HuH-7.5 (cell line): ENCODE measurements at places on chromosomes 12 and 14.

DNA sequence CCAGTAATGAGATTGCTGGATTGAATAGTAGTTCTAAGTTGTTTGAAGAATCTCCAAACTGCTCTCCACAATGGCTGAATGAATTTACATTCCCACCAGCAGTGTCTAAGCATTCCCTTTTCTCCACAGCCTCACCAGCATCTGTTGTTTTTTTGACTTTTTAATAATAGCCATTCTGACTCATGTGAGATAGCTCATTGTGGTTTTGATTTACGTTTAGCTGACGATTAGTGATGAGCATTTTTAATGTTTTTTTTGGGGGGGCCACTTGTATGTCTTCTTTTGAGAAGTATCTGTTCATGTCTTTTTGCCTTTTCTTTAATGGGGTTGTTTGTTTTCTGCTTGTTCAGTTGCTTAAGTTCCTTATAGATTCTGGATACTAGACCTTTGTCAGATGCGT is 8.1 kb upstream of the SLC15A5 start:
- DNase-seq: no peak

DNA sequence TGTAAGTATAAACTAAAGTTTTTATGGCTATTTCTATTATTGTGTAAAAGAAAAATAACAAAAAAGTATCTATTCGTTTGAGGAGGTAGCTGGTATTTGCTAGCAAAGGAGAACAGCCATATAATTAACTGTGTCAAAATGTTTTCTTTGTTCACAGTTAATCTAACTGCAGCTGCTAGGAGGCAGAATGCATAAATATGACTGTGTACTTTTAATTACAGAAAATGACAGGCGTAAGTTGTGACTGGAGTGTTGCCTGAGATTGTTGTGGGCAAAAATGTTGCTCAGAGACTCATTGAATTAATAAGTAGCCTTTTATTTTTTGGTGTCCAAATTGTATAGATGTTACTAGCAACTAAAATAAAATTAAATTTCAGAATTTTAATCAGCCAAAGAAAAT is 33.5 kb downstream of the PTPRO start:
- DNase-seq: no peak

DNA sequence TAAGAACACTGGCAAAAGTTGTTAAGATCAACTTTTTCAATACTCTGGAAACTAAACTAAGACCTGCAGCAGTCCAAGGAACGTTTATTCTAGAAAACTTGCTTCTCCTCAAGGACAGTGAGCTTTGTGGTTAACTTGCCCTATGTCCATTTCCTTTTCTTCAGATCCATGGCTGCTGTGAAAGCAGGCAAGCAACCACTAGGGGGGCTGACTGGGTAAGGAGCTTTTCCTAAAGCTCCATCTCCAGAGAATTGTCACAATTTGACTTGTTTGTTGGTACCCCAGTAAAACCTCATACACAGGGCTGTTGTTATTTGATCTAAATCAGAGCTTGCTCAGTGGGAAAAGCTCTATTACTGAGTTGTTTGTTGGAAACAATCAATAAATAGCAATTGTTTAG is 10.1 kb upstream of the RPL10L start:
- DNase-seq: no peak

- no peak for DNase-seq
These were observed 64.9 kb downstream of the LLPH start for GRCh38 chr12:66065641-66066136.

DNA sequence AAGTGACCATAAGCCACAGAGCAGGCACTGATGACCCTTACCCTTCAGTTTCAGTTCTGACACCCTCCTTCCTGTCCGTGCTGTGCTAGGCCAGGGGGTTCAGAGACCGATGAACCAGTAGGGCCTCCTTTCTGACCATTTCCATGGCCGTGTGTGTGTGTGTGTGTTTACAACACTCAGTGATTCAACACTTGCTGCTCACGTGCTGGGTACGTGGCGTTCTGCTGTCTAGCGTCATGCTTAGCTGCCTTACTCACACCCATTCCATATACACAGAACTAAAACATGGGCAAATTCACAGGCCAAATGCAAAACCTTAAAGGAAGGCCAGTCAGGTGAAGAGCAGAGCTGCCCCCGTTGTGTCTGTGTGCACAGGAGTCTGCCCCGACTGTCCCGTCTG is 67.5 kb downstream of the DNAH10 start:
- DNase-seq: no peak

DNA sequence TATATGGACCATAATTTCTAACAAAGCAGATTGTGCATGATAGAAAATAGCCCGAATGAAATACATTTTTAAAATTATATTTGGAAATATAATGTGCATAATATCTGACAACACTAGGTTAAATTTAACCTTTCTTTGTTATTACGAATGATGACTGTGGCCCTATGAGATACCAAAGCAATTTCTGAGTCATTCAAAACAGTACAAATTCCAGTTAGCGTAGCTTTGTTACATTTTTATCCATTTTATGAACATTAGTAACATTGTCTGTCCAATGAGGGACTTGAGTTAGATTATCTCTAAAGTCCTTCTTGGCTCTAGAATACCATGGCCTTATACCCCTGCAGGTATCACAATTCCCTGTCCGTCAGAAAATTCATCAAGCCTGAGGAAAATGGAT is 39.0 kb upstream of the REP15 start:
- DNase-seq: no peak

- no peak for DNase-seq
These were observed 16.7 kb upstream of the ZFP36L1 start for GRCh38 chr14:68809524-68809923.

- peak; percentile 29 for DNase-seq
These were observed 14.2 kb downstream of the BLTP3B start for GRCh38 chr12:100128512-100128908.

- DNase-seq: no peak
These were observed 4.3 kb downstream of the STRAP start for GRCh38 chr12:15886372-15887042.

GRCh38 chr12:99746538-99746937 is 99.0 kb downstream of the GARIN6 start:
- peak; percentile 6 for DNase-seq

GRCh38 chr14:60430276-60430675 is 55.6 kb downstream of the C14orf39 start:
- no peak for DNase-seq

GRCh38 chr12:108180255-108181094 is 51.4 kb downstream of the WSCD2 start:
- DNase-seq: no peak

DNA sequence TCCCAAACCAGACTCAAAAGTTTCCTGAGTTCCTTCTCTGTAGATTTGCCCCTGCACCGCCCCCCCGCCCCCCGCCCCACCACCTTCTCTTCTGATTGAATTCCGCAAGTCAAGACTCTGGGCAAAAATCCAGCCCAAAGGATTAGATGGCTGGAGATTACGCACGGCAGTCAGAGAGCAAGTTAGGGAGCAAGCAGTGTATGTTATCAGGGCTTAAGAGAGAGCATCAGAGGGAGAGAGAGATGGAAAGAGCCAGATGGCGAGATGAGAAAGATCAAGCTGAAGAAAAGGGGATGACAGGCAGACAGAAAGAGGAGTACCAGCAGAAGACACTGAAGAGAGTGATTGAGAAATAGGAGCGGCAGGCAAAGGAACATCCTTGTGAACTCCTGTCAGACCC is 13.9 kb upstream of the ANKRD33 start:
- DNase-seq: no peak

DNA sequence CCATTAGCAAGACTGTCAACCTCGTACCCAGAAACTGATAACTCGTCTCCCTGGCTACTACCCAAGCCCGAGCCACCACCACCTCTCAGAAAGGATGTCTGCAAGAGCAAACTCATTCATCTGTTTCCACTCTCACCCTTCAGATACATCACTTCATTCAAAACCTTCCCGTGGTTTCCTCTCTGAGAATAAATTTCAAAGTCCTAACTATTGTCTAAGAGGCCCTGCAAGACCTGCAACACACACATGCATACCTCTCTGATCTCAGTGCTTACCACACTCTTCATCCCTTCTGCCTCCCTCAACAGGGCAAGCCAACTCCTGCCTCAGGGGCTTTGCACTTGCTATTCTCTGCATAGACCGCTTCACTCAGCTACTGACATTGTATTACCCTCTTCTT is 40.6 kb downstream of the PPP1R13B start:
- no peak for DNase-seq

DNA sequence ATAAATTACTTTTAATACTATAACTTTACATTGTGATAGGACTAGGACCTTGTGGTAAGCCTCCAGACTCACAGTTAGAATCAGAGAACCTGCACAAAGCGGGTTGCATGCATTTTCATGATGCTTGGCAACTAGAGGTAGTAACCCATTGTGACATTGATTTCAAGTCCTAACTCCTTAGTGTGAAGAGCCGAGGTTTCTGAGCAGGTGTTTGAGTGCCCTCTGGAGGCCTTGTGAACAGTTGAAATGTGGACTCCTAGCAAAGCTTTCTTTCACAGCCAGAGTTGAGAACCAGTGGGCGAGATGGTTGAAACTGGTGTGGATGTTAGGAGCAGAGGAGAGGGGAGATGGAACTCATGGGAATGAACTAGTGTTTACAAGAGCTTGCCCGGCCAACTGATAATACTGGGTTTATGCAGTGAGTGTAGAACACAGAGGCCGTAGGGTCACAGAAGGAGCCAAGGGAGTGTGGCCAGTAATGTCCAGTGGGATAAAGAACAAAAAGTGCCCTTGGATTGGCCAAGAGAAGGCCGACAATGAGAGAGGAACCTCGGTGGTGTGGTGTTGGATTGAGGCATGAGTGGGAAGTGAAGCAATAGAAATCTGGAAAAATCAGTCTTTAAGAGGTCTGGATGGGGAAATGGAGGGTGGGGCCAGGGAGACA is 10.9 kb downstream of the ZNF664 start:
- no peak for DNase-seq

GRCh38 chr12:120119271-120119973 is 2.9 kb upstream of the RAB35 start:
- no peak for DNase-seq

DNA sequence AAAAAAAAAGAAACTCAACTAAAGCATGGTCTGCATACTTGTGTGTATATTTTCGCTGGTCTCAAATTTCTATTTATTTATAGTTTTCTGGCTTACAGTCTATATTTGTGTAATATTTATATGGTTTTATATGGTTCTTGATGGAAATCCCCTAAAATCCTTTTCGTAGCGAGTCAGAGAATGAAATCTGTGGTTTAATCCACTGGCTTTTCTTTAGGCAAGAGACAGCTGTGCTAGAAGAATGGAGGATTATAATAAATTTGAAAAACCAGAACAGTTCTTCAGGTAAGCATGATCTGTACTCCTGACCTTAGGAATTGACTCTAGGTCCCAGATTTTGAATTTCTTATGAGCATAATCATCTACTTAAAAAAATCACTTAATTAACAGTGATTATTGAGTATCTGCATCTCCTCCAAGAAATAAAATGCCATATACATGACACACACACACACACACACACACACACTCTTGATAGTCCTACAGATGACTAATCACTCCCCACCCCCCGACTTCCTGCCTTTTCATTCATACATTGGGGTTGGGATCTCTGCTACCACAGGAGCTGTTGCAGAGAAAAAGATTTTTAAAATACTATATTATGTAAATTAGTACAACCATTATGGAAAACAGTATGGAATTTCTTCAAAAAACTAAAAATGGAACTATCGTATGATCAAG is 113.4 kb downstream of the CRADD start:
- no peak for DNase-seq

- no peak for DNase-seq
These were observed 235.1 kb upstream of the DIO2 start for GRCh38 chr14:80446356-80446755.

DNA sequence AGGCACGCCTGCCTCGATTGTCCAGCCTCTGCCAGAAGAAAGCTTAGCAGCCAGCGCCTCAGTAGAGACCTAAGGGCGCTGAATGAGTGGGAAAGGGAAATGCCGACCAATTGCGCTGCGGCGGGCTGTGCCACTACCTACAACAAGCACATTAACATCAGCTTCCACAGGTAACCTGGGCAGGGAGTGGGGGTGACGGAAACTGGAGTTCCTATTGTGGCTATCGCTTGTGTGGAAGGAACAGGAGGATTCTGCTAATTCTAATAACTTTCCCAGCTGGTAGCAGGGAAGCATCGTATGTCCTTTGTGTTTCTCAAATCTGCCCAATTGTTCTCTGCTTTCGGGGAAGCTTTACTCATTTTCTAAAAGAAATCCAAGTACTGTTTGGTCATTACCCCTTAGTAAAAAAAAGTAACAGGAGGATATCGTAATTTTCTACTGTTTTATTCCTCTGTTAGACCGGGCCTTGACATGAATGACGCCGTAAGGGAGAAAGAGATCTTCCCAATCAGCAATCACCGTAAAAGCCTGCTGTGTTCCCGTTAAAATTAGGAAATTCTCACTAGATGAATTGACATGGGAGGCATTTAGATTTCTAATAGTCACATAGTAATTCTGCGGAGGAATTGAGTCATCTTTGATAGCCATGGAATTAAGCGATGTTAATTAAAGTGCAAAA is 449 bp downstream of the THAP2 start:
- DNase-seq: no peak

- no peak for DNase-seq
These were observed 15.3 kb upstream of the NTF3 start for GRCh38 chr12:5416571-5416970.

- DNase-seq: no peak
These were observed 13.0 kb downstream of the MTA1 start for GRCh38 chr14:105432657-105433056.

DNA sequence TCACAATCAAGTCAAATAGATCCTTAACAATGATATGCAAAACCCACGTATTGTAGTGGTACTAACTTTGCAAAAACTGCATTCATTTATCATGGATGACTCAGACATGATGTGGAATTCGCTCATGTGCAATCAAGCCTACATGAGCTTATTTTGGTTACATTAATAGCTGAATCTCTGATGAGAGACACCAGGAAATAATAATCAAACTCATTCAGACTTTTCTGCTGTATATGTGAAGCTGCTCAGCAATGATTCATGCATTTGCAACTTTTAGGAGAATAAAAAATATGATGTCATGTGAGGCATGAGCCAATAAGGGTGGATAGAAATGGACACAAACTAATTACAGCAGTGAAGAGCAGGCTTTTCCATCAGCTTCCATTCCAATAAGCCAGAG is 1075.8 kb upstream of the TMEM132C start:
- DNase-seq: no peak

- DNase-seq: no peak
These were observed 51.1 kb upstream of the C14orf180 start for GRCh38 chr14:104528496-104528895.

DNA sequence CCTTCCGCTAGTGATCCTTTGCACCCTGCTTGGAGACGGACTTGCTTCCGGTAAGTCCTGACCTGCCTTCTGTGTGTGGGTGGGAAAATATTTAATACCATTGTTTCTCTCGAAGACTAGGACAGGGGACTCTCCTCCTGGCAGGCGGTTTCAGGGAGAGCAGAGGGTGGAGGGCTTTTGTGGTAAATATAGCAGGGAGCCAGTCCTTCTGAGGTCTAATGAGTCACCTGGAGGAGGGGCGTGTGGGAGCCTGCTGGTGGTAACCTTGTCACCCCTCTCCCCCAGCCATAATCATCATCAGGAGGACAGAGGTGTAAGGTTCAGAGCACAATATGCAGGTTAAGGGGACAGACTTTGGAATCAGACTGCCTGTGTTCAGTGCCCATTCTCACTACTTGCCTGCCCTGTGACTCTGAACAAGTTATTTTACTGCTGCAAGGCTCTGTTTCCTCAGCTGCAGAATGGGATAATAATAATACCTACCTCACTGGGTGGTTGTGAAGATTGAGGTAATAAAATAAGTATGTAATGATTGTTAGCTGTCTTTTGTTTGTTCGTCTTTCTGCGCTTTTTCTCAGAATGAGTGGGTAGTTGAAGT is 47.4 kb downstream of the SUSD6 start:
- no peak for DNase-seq

- DNase-seq: no peak
These were observed 4.6 kb downstream of the ESR2 start for GRCh38 chr14:64289571-64289970.
